Spinal cord (tissue), 10 donors: ENCODE measurements at places on chromosomes 6 and 20.

DNA sequence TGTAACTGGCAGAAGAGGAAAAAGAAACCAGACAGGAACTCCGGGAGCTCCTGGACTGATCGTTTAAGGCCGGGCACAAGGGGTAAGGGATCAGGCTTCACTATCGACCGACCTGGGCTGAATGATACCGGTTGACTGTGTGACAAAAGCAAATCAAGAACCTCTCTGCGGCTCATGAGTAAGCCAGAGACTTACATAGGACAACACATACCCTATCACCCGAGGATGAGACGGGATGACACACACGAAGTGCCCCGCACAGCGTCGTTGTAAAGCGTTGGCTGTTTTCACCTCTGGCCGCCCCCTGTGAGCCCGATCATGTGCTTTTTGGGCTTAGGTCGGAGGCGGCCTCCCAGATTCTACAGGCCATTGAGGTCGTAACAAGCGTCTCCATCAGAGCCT, 695 bp upstream of the TGIF2 start:
- DNase-seq, result no peak

GRCh38 chr20:43977962-43978361, 63.3 kb downstream of the TOX2 start:
- DNase-seq, result no peak

- no peak for DNase-seq
Observed at GRCh38 chr6:89542866-89543265, 95.7 kb downstream of the LYRM2 start.

DNA sequence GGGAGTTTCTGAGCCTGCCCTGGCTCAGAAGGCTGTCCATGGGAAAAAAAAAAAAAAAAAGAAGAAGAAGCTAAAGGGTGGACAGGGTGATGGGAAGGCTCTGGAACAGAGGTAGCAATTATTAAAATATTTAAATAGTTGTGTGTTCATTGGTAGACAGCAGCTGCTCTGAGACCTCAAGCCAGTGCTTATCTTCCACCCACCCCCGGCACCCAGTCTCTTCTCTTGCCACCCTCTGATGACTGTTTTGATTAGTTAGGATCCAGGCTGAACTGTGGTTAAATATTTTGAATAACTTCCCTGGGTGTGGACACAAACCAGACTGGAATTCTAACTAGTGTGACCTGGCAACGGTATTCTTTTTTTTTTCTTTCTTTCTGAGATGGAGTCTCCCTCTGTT, 16.9 kb upstream of the SRSF3 start:
- no peak for DNase-seq

DNA sequence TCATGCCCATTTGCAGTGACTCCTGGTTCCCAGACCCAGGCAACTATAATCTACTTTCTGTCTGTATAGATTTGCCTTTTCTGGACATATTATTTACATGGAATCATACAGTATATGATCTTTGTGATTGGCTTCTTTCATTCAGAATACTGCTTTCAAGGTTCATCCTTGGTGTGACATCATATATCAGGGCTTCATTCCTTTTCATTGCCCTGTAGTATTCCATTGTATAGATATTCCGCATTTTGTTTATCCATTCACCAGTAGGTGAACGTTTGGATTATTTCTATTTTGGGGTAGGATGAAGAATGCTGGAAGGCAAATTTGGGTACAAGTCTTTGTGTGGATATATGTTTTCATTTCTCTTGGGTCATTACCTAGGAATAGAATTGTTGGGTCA, 36.1 kb downstream of the PPP1R16B start:
- no peak for DNase-seq

GRCh38 chr6:27156874-27157458, 90.5 kb upstream of the PRSS16 start:
- DNase-seq, result no peak

DNA sequence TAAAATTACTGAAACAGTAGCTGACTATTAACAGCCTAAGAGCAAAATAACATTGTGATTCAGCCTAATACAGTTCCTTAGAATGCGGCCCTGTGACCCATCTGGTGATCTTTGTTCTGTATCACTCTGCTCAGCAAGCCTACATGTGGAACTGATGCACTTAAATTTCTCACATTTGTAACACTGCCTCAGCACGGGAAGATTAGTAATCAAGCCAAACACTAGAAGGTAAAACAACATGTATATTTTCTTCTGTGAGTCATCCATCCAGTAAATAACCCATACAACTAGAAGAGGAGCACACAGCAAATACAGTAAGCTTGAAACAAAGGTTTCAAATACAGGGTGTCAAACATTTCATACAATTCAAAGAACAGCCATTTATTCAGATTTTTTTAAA, 189.7 kb upstream of the NOX3 start:
- no peak for DNase-seq

- DNase-seq, result peak; percentile 45
Observed at GRCh38 chr6:27332692-27333641, 20.9 kb upstream of the POM121L2 start.

DNA sequence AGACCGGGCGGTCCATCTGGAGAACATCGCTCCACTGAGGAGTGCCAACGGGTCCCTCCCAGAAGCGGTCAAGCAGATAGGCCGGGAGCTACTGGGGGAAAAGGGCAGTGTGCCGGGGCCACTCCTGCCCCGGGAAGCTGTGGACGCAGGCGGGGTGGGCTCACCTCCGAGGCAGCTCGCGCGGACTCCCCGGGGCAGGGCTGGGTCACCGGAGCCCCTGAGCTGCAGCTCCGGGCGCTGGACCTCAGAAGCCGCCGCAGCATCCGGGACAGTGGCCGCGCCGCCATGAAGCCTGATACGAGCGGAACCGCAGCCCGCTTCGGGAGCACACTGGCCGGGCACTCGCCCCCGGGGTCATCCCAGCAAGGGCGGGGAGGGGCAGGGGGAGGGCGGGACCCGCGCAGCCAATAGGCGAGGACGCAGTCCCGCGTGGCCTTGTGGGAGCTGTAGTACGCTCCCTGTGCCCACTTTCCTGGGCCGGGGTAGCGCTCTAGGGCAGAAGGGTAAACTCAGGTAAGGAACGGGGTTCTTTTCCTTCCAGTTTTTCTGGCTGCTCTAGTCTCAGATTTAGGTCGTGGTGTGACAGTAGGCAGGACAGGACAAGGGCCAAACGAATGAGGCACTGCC, at the start of gene MOCS1:
TSS of gene MOCS1 (minus strand) at position 332 of the 627 bp plus-strand sequence. CDS start at position 287, 45 bp downstream.
- peak; percentile 87 for DNase-seq

DNA sequence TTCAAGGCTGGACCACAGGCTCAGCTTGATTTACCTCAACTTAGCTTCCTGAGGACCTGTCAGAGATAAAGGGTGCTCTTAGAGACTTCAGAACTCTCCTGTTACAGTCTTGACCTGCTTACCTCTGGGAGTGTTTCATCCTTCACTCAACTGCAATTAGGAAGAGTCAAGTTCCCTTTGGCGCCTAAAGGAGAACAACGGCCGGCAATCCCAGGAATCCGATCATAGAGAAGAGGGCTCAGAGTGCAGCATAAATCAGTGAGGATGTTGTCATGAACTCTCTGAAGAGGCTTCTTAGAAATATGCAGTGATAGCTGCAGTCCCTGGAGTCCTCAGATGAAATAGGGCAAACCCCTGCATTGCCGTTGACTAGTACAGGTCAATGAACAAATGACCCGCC, 36.4 kb downstream of the LYRM2 start:
- no peak for DNase-seq

- no peak for DNase-seq
Observed at GRCh38 chr6:57108691-57109090, 18.7 kb downstream of the ZNF451 start.

- no peak for DNase-seq
Observed at GRCh38 chr6:144564202-144564601, 279.1 kb downstream of the UTRN start.

- DNase-seq, result no peak
Observed at GRCh38 chr20:36830791-36831691, 44.9 kb upstream of the TLDC2 start.

GRCh38 chr20:22515264-22515663, 69.1 kb downstream of the FOXA2 start:
- DNase-seq, result no peak

DNA sequence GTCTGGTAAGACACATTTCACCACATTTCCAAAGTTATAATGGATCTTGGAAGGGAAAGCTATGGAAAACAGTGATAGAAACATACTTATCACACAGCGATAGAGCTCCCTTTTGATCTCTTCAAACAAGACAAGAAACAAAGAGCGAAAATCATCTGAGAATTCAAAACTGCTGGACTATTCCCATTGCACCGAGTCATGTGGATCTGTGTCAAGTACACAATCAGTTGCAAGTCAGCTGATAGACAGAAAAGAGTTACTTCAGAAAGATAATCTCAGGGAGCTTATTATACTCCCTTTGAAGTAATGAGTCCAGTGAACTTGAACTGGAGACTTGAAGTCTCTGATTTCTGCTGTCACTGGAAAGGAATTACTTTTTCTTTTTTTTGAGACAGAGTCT, 89.7 kb upstream of the GCM1 start:
- no peak for DNase-seq

GRCh38 chr6:154232013-154232910, 124.3 kb downstream of the IPCEF1 start:
- DNase-seq, result no peak

DNA sequence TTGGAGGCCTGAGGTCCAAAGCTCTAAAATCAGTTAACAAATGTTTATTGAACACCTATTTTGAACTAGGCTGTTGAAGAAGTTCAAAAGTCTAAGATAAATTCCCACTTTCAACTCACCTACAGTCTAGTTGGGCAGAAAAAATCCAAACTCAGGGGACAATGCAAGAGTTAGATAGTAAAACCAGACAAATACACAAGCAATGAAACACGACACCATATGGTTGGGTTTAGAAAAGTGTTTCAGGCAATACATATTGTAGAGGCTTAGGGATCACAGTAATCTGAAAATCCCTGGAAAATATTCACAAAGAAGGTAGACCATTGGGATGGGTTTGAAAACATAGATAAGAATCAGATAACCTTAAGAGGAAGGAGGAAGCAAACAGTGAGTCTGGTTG, 1.3 kb upstream of the CARMIL1 start:
- no peak for DNase-seq

DNA sequence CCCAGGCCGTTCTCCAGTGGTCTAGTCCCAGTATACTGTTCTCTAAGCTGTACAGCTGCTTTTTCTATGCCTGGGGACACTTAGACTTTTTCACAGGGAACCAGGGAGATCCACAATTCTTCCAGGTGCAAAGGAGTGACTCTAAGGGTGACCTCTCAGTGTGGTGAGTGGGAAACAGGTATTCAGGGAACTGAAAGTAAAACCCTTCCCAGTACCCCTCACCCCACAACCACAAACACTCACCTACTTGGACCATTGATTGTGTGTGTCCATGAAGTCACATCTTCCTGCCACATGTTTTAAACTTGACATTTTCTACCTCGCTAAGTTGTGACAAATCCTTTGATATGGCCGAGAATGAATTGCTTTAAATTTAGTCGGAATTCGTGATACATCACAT, 183.6 kb downstream of the CLIC5 start:
- DNase-seq, result no peak

DNA sequence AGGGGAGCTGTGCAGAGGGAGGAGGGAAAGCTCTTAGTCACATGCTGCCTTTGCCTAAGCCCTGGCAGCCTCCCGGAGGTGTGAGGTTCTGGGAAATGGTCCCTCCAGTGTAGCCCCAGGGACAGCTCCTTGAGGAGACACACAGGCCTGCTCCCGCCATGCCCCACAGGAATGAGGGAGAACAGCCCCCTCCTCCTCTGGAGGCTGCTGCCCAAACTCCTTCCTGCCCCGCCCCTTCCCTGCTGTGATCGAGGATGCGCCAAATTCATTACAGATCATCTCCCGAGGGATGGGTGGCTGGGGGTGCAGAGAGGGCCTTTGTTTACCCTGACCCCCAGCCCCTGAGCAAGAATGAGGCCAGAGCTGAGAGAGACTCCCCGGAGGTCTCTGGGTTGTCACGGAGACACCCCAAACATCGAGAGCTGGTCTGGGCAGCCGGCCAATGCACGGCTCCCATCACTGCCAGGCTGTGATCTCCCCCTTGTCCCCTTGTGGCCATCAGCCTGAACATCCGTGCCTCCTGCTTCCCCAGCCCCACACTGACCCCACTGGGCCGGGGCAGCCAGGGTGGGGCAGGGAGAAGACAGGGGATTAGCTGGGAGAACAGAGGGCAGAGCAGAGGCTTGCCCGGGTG, 8.4 kb downstream of the CYP21A2 start:
- peak; percentile 38 for DNase-seq

DNA sequence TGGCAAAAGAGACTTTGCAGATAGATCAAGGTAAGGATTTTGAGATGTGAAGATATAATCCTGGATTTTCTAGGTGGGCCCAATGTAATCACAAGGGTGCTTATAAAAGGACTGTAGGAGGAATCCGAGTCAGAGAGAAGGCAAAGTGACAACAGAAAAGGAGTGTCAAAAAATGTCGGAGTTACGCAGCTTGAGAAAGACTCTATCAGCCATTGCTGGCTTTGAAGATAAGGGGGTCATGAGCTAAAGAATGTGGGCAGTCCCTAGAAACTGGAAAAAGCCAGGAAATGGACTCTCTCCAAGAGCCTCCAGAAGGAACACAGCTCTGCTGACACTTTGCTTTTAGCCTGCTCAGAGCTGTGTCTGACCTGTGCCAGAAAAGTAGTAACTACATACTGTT, 8.7 kb upstream of the RWDD1 start:
- no peak for DNase-seq

DNA sequence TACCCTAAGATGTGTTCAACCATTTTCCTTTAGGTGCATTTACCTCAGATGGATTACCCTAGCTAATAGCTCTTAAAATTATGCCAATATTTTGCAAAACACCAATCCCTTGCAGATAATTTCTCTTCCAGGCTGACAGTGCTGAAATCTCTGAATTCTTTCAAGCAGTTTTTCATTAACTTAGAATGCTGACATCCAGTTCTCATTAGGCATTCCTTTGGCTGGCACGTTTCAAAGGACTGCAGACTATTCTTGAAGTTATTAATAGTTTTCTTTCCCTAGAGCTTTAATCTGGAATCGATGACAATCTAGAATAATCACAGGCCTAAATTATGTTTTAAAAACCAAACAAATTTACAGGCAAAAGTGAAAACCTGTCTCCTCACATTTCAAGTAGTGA, 68.3 kb downstream of the SMLR1 start:
- no peak for DNase-seq

GRCh38 chr6:3247255-3248146, 11.2 kb upstream of the PSMG4 start:
- DNase-seq, result peak; percentile 96

GRCh38 chr6:25223490-25223991, 55.6 kb upstream of the CARMIL1 start:
- peak; percentile 78 for DNase-seq

- DNase-seq, result no peak
Observed at GRCh38 chr6:116298973-116299372, 19.2 kb upstream of the TSPYL1 start.

GRCh38 chr6:145823328-145823944, 8.8 kb upstream of the FBXO30 start:
- DNase-seq, result no peak

GRCh38 chr6:111090766-111091165, 3.5 kb downstream of the SLC16A10 start:
- no peak for DNase-seq

GRCh38 chr6:39493174-39493573, 170.7 kb upstream of the KCNK16 start:
- no peak for DNase-seq

GRCh38 chr6:87917886-87918285, 129.8 kb upstream of the SPACA1 start:
- DNase-seq, result no peak
